ENCODE measurements at places on chromosomes 1 and 21.

DNA sequence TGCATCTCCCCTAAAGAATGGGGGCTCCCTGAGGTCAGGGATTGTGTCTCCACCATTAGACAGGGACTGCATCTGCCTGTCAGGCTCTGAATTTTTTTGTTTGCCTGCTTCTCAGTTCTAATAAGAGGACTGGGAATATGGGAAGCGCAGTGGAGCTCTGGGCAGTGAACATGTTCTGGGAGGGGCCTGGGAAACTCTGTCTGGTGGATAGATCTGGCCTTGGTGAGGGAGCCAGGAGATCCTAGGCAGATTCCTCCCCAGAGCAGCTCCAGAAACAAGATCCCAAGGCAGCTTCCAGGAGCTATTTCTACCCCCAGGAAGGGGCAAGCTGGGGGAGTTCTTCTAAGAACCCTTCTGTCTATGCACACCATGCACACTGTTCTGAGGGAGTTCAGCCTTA lies 12.6 kb upstream of the MYOG start:
- no peak for DNase-seq

- no peak for DNase-seq
These were observed 8.7 kb downstream of the PKNOX1 start for GRCh38 chr21:42983103-42983502.

- DNase-seq, result no peak
These were observed 79.7 kb upstream of the LPGAT1 start for GRCh38 chr1:211910113-211910884.

GRCh38 chr1:86388777-86389176 lies 7.3 kb downstream of the ODF2L start:
- no peak for DNase-seq

- DNase-seq, result no peak
These were observed 88.5 kb upstream of the GPR88 start for GRCh38 chr1:100449477-100449876.

DNA sequence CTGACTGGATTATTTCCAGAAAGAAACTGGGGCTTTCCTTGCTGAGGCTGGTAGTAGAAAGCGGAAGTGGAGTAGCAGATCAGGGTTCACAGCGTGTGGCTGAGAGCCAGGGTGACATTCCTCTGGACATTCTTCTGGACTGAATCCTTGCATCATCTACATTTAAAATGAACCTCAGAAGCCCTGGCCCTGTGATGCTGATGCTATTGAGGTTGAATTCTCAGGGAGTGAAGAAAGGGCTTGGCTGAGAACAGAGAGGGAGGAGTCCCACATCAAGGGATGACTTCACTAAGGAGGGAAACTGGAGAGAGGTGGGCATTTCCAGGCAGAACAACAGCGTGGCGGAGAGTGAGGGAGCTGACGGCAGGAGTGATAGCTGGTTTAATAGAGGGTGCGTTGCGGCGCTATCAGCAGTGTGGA lies 102.3 kb upstream of the LMO4 start:
- peak; percentile 99 for DNase-seq

GRCh38 chr1:104921525-104921924 lies 1171.8 kb downstream of the AMY1C start:
- DNase-seq, result no peak

DNA sequence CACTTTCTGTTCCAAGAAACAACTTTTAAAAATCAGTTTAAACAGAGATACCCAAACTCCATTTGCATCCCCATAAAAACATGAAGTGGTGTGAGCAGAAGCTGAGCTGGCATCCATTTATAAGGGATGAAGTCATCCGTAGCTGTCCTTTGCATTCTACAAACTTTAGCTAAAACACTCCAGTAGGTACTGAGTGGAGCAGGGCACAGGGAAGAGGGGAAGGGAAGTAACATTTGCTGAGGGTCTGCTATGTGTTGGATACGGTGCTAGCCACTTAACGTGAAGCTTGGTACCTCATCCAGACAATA lies 32.9 kb downstream of the VWA5B1 start:
- no peak for DNase-seq

DNA sequence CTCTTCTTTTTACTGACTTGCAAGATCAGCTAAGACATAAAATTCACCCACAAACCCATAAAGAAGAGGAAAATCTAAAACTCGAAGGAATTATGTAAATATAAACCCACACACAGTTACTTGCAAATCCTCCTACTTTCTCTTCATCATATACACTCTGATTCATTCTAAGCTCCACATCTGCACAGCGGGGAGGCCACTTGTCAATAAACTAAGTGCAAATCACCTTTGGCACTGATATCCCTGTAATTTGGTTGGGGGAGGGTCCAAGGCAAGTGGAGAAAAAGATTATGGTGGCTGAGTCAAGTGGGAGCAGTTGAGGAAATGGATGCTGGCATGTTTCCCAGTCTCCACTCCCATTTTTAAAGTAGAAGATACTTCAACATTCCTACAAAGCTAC lies 596.5 kb downstream of the MATN1 start:
- DNase-seq, result no peak

DNA sequence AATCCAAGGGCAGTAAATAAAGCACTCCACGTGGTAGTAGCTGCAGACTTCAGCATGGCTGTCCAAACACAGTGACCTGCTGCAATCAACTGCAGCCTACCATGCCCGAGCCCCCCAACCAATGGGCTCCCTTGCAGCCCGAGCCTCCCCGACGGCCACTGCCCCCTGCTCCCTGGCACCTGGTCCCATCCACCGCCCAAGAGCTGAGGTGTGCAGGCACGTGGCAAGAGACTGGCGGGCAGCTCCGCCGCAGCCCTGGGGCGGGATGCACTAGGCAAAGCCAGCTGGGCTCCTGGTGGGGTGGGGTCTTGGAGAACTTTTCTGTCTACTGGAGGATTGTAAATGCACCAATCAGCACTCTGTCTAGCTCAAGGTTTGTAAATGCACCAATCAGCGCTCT lies 57.6 kb upstream of the RGS2 start:
- no peak for DNase-seq

DNA sequence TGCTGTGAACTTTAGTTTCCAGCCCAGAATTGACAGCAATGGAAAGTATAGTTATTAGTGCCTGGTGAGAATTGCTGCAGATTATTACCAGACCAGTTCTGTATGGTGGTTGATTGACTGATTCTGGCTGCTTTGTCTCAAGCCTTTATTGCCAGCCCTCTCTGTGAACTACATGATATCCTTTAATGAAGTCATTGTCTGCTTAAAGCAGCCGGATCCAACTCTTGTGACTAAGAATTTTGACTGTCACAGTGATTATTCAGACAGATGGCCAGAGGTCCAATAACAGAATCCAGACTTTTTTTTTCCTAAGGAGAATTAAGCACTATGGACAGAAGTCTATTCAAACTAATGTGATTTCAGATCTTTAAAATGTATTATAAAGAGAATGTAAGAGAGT lies 1548.6 kb upstream of the B3GALT2 start:
- no peak for DNase-seq

- DNase-seq, result peak; percentile 23
These were observed 1030.9 kb downstream of the AMY1C start for GRCh38 chr1:104780470-104781078.

DNA sequence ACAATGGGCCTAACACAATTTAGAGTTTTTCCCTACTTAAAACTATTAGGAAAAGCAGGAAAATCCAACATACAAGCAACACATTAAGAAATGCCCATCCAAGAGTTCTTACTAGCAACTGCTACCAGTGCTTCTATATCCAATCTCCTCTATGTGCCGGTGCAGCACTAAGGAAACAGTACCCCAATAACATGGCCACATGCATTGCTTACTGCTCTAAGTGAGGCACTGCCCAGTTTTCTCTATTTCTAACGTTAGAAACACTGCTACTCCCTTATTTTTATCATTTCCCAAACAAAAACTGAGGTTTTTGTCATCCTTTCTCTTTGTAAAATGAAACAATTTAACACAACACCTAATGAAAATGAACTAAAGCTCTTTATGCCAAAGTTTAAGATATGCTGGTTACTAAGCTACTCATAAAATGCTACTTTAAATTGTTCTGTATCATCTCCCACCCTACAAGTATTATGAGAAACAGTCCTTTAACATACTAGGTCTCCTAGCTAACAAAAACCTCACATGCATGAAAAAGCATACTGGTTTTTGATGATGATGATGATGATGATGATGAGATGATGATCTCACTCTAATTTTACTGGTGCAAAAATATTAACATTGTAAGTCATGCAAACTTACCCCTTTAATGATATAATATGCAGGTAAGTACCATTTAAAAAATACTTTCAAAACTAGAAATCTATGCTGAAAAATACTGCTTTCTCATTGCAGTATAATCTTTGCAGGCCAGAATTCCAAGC lies 90.7 kb upstream of the TTC39A start:
- no peak for DNase-seq

DNA sequence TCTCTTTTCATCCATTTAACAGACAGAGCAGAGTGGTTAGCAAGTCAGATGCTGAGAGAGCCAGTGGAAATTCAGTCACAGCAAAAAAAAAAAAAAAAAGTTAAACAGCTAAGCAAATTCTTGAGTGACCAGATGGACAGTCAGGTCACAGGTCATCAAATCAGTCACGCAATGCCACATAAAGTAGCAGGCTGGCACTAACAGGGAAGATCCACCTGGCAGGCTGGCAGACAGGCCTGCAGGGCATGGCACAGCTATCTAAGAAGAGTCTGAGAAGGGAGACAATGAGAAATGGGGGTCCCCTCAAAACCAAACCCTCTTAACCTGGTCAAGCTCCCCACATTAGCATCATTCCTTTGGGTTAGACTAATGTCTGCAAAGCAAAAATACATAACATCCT lies 371.9 kb downstream of the TTLL7 start:
- no peak for DNase-seq

- DNase-seq, result no peak
These were observed 51.3 kb upstream of the RUNX1 start for GRCh38 chr21:35100349-35100811.

- no peak for DNase-seq
These were observed 466.5 kb downstream of the MATN1 start for GRCh38 chr1:30256911-30257310.

DNA sequence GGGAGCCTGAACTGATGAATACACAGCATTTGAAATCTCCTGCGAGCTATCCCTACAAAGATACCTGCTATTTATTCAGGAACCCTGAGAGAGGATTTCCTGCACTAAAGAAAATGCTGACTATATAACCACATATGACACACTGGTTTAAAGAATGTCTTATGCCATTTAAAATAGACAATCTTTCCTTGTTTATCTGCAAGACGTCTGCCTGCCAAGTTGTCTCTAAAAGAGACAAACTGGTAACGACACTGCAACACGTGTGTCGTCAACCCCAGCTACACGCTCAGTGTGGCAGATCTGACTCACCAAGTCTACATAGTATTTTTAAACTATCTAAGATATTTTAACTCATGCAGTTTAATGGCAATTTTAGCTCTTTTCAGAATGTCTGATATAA lies 42.7 kb downstream of the APP start:
- DNase-seq, result peak; percentile 53

- DNase-seq, result no peak
These were observed 594.2 kb upstream of the ADAMTS5 start for GRCh38 chr21:27561116-27561515.

GRCh38 chr1:4022715-4023114 lies 122.6 kb upstream of the C1orf174 start:
- no peak for DNase-seq

DNA sequence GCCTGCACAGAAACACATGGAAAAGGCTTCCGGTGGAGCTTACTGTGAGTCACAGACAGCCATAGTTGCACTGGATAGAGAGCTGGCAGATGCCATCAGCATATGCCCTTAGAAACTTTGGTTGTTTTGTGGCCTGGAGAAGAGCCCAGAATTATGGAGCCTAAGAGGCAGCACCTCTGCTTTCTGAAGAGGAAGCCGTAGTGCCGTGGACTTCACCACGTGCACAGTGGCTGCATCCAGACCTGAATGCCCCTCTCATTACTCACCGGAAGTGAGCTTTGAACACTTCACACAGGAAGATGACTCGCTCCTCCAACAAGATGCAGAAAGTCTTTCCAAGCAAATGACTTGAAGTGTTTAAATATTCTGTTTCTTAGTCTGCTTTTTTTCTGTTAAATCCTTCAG lies 28.4 kb downstream of the JUN start:
- peak; percentile 96 for DNase-seq

DNA sequence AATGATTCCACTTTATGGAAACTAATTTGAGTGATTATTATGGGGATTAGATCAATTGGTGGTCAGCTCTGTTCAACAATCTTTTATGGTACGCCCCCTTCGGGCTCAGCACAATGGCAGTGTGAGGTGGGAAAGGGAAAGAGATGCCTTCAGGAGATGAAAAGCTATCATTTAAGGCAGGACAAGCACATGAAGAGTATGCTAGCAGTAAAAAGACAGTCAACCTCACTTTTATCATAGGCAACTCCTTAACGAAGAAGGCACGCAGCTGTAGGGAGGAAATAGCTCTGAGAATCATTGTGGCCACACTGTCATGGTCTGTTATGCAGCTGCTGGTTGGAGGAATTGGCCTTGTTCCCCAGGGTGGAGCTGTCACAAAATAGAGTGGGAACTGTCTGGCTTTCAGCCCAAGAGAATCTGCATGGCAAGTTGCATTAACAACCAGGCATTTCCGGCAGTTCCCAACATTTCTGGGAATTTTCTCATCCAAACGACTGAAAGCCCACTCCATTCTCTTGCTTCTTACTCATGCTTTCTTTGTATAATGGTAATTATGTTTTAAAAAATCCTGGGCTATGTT lies 54.4 kb upstream of the BCL10 start:
- DNase-seq, result peak; percentile 97

- no peak for DNase-seq
These were observed 63.8 kb downstream of the ARHGEF10L start for GRCh38 chr1:17603091-17603841.

DNA sequence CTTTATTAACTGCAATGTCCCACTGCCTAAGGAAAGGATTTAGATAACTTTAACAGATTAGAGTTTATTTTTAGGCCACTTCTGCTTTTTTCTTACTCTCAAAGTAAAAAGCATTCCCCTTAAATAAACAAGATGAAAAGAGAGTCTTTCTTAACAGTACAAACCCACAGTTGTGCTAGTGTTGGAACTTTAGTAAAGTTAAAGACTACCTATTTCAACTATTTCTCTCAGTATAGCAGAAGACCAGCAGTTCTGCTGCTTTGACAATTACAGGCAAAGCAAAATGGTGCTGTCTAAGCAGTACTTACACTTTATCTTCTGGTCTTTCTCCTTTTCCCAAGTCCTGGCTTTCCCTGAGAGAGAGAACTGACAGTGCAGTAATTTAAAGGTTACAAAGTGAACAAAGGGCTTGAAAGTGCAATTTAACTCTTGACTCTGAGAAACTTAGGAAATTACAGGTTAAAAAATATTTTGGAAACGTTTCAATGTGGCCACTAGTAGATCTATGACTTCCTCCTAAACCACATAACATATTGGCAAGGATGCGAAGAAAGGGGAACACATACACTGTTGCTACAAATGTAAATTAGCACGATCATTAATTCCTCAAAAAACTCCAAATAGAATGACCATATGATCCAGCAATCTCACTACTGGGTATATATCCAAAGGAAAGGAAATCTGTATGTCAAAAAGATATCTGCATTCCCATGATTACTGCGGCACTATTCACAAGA lies 135.4 kb upstream of the POGK start:
- DNase-seq, result no peak

GRCh38 chr1:54105080-54105479 lies 47.7 kb downstream of the CDCP2 start:
- no peak for DNase-seq

- no peak for DNase-seq
These were observed 132.2 kb downstream of the ATP5PO start for GRCh38 chr21:33783187-33783979.

- no peak for DNase-seq
These were observed 38.7 kb downstream of the AZIN2 start for GRCh38 chr1:33119532-33120217.

GRCh38 chr1:159970932-159971342 lies 16.9 kb upstream of the SLAMF9 start:
- no peak for DNase-seq

- DNase-seq, result no peak
These were observed 7.9 kb downstream of the WASF2 start for GRCh38 chr1:27481994-27482620.
